ENCODE measurements at places on chromosomes 3 and 15.

DNA sequence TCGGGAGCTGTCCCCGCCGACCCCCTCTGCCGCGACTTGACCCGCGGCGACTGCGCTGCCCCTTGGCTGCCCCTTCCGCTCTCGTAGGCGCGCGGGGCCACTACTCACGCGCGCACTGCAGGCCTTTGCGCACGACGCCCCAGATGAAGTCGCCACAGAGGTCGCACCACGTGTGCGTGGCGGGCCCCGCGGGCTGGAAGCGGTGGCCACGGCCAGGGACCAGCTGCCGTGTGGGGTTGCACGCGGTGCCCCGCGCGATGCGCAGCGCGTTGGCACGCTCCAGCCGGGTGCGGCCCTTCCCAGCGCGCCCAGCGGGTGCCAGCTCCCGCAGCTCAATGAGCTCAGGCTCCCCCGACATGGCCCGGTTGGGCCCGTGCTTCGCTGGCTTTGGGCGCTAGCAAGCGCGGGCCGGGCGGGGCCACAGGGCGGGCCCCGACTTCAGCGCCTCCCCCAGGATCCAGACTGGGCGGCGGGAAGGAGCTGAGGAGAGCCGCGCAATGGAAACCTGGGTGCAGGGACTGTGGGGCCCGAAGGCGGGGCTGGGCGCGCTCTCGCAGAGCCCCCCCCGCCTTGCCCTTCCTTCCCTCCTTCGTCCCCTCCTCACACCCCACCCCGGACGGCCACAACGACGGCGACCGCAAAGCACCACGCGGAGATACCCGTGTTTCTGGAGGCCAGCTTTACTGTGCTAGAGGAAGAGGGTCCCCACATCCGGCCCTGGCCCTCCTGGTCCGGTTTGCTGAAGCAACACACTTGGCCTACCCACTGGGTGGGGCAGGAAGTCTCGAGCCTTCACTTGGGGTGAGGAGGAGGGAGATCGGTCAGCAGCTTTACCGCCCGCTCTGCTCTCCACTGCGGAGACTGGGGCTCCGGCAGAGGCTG, at the start of gene RASSF1:
RASSF1 (minus strand) TSS at position 389 of the 882 bp plus-strand sequence; CDS start at position 358, 31 bp downstream.
- DNase-seq, result no peak

DNA sequence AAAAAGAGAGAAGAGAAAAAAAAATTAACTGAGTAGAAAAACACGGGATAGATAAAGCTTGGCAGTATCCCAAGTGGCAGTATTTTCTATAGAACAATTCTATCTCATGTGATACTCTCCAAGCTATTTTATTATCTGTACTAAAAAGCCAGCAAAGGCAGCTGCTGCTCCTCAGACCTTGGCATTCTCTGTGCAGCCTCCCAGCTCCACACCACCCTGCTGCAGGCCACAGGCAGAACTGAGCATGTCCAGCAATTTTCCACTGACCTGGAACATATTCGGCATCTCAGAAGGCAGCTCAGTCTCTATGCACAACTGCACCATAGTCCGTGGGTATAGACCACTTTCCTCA, 1161.4 kb downstream of the IGSF11 start:
- no peak for DNase-seq

DNA sequence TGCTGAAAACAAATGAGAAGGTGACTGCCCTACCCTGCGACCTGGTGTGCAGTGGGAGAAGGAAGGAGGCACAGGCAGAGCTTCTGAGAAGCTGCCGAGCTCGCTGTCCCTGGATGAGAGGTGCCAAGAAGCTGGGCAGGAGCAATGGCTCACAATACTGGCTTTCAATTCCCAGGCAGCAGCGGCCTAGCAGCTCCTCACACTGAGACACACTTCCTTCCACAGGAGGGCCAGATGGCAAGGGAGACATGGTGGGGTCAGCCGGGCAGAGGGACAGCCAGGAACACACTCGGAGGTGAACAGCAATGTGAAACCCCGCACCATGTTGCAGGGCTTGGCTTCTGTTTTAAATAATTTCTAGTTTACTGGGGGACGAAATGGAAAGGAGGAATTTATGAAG, 314.6 kb downstream of the EPHB1 start:
- no peak for DNase-seq

- no peak for DNase-seq
These were observed 109.4 kb upstream of the ATP11B start for GRCh38 chr3:182683858-182684257.

DNA sequence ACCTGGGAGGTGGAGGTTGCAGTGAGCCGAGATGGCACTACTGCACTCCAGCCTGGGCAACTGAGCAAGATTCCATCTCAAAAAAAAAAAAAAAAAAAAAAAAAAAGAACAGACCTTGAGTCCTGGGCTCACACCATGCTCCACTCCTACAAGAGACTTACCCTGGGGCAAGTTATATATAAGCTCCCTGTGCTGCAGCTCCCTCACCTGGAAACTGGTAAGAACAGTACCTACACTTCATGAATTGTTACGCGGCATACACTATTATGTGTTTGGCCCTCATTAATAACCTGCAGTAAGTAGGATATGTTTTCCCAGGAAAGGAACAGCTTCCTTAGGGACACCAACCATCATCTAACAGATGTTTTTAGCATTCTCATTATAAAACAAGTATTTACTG, 119.6 kb downstream of the FMN1 start:
- no peak for DNase-seq

- DNase-seq, result no peak
These were observed 20.5 kb downstream of the ATP8B4 start for GRCh38 chr15:50098545-50098944.

- no peak for DNase-seq
These were observed 58.2 kb downstream of the SLC6A1 start for GRCh38 chr3:11050666-11051323.

GRCh38 chr3:159234306-159234705, 432.5 kb downstream of the MFSD1 start:
- DNase-seq, result no peak

DNA sequence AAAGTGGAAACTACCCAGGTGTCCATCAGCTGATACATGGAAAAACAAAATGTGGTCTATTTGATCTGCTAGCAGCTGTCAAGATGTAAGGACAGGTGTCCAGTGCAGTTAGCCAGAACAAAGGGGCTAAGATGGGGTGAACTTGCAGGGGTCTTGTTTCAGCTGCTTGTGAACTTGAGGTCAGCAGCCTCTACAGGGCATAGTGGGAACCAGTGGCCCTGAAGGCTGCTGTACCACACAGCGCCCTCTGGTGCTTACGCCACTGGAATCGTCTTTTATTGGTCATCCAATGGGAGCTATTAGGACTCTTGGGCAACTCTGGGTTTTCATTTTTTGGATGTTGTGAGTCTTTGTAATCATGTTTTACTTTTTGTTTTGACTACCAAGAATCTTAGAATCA, 62.2 kb upstream of the CTSH start:
- DNase-seq, result no peak

GRCh38 chr3:143786219-143787191, 61.8 kb downstream of the SLC9A9 start:
- no peak for DNase-seq

GRCh38 chr15:85547386-85547785, 167.0 kb downstream of the AKAP13 start:
- no peak for DNase-seq

GRCh38 chr3:14507305-14507741, 32.8 kb downstream of the GRIP2 start:
- DNase-seq, result no peak

DNA sequence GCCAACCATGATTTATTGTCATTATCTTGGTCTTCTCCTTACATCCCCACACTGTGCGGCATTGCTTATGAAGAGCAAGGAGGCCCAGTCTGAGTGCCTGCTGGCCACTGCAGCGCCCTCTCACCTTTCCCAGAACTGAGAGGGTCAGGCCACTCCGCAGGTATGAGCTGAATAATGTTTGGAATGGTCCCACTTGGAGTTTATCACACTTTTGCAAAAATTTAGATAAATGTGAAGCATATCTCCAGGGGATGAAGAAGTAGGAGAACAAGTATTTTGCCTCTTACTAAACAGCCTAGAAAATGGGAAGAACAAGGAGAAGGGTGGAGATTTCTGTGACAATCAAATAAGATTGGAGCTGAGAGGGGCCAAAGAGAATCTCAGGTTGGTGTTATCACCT, 74.4 kb upstream of the GSK3B start:
- DNase-seq, result no peak

- no peak for DNase-seq
These were observed 118.8 kb downstream of the SRGAP3 start for GRCh38 chr3:9130345-9131305.
